ENCODE measurements at places on chromosomes 3 and 15.

- DNase-seq = no peak
Measured at GRCh38 chr3:32857921-32858320, 40.1 kb downstream of the TRIM71 start.

DNA sequence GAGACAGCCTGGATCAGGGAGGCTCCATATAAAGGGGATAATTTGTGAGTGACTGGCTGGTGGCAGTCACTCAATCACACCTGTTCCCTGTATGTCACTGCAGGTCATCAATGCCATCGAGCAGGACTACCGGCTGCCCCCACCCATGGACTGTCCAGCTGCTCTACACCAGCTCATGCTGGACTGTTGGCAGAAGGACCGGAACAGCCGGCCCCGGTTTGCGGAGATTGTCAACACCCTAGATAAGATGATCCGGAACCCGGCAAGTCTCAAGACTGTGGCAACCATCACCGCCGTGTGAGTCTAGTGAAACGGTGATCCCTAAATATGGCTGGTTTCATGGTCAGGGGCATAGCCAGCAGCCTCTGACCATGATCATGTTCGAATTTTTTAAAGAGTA is 453.2 kb downstream of the EPHB1 start:
- DNase-seq = no peak

- DNase-seq = no peak
Measured at GRCh38 chr3:8914491-8914890, 48.8 kb downstream of the RAD18 start.

- no peak for DNase-seq
Measured at GRCh38 chr3:59904296-59904695, 854.5 kb upstream of the CFAP20DC start.

DNA sequence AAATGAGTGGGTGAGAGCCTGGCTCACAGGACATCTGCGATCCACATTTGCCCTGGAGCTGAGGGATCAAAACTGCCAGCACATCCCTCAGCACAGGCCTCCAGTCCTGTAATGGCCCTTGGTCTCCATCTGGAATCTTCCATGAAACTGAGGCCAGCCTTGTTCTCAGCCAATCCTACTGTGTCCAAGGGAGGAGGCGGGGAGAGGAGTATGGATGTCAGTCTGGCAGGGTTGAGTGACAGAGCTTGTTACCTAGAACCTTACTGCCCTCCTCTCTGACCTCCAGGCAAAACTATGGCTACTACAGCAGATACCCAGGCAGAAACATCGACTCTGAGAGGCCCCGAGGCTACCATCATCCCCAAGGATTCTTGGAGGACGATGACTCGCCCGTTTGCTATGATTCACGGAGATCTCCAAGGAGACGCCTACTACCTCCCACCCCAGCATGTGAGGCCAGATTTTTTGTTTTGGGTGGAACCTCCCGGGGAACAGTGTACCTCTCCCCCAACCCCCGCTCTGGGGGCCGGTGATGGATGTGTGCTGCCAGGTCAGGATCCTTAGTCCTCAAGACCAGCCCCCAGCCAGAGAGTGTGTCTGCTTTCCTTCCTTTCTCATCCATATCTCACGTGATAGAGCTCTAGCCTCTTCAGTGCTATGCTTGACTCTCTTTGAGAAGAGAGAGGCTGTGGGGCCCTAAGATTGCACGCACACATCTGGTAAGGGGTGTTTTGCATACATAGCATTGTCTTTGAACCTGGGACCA is 41.3 kb downstream of the CHDH start:
- no peak for DNase-seq

- DNase-seq = no peak
Measured at GRCh38 chr3:107242579-107242978, 134.7 kb upstream of the CCDC54 start.
